ENCODE measurements at places on chromosomes 16 and 17.

DNA sequence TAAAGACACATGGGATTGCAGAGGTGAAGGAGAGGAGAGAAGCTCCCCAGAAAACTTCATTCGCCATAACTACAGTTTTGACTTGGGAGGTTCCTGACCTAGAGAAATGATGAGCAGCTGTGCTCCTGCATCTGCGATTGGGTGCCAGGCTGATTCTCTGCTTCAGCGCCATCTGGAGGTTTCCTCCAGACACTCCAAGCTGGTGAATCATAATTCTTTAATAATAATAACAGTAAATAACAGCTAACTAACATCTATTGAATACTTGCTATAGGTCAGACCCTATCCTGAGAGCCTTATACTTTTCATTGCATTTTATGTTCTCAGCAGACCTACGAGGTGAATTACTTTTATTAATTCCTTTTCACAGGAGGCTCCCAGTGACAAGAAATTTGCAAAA is 575.8 kb downstream of the TOX3 start:
- no peak for DNase-seq

GRCh38 chr17:83135692-83136091 is 56.3 kb downstream of the METRNL start:
- no peak for DNase-seq

DNA sequence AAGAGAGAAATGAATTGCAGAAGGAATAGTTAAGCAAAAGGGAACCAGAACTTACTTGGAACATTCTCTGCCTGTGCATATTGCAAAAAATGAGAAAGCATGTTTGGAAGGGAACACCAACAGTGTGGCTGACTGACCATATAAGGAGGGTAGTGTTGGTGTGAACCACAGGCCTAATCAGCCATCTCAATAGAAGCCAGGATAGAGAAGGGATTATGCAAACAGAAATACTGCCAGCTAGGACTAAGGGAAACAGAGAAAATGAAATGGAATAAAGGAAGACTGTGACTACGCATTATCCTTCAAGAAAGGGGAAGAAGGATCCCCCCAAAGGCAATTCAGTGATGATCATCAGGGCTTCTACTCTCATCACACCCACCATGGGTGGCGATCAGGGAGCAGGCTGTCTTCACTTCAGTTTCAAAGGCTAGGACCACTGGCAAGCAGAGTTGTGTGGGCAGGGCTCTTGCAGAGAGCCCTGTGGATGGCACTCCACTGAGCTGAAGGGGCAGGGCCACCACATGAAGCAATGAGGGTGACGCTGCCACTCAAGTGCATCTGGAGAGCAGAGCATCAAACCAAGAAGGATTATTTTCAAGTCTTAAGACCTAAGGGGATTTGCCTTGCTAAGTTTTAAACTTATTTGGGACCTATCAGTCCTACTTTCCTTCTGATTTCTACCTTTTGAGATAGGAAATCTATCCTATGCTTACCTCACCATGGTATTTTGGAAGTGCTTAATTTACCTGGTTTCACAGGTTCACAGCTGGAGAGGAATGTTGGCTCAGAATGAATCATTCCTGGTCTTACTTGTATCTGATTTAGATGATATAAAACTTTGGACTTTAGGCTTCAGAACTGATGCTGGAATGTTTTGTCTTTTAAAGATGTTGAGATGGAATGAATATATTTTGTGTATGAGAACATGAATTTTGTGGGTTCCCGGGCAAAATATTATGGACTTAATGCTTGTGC is 140.5 kb downstream of the SSH2 start:
- no peak for DNase-seq

DNA sequence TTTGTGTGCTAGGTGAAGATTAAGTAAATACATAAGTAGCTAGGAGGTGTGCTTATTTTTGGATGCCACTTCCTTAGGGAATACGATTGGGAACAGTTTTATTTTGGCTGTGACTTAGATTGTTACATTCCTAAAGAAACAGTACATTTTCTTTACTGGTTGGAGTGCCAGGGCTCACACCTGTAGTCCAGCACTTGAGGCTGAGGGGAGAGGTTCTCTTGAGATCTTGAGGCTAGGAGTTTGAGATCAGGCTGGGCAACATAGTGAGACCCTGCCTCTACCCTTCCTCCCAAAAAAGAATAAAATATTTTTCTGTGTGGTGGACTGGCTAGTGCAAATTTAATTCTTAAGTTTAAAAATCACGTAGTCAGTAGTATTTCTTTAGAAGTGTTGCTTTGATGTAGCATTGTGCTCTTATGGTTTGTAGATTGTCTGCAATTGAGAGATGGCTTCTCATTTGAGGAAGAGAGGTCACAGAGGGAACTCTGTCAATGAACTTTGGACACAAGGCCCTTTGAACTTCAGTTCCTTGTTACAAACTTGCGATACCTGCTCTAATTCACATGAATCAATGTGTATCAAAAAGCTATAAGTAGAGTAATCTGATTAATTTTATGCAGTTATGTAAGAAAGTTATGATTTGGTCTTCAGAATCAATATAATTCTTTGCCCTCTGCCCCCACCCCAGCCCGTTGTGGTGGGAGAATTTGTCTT is 7.1 kb downstream of the HAPSTR1 start:
- no peak for DNase-seq

DNA sequence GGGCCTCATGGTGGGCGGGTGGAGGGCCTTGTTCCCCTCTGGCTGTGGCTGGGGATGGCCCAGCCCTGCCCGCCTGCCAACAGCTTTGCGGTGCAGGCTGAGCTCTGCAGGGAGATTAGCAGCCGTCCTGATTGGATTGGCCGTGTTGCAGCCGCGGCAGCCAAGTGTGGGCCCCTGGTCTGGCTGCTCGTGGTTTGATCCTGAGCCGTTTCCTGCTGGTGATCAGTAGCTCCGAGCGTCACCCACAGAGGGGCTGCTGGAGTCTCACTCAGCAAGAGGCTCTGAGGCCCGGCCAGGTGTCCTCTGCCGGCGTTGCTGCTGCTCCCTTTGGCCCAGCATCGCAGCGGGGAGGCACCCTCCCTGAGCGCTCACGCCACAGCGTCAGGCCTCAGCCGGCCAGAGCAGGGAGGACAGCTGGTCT is 32.5 kb downstream of the BAIAP2 start:
- DNase-seq: no peak

DNA sequence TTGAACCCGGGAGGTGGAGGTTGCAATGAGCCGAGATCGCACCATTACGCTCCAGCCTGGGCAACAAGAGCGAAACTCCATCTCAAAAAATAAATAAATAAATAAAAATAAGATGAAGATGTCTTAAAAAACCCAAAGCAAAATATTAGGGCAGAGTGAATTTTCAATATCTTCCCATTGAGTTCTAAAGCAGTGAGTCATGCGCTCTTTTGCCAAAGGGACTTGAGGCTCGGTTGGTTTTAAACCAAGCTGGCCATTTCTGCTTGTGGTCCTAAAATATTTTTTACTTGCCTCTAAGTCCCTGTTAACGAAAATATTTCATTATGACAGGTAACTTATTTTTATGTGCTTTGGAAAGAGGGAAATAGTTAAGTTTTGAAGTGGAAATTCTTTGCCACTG is 4.7 kb downstream of the PAFAH1B1 start:
- no peak for DNase-seq

DNA sequence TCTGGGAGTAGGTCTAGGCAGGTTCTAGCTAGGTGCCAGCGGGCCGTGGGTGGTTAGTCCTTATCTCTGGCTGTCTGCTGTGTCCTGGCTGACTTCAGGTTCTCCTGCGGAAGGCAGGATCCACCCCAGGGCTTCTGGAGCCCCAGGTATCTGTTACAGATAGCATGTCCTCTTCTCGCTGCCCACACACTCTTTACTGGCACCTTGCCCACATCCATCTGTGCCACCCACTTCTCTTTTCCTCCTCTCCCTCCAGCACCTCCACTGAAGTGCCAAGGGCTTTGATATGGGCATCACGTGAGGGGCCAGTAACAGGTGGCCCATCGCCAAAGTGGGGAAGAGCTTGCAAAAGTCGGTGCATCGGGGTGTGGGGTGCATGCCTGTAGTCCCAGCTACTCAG is 4.6 kb upstream of the MPP2 start:
- no peak for DNase-seq

DNA sequence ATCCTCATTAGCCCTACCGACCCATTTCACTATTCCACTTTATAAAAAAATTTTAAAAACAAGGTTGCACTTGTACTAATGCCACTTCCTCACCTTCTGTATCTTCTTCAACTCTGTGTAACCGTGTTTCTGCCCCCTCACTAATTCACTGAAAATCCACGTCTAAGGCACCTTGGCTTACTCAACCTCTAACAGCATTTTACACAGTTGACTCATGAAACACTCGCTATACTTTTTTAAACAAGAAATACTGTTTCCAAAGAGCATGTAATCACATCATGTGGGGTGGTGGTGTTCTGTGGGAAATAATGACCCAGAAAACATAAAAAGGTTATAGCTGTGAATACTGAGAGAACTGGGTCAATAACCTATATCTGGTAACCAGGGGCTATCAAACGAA is 79.9 kb downstream of the NCOR1 start:
- DNase-seq: no peak

DNA sequence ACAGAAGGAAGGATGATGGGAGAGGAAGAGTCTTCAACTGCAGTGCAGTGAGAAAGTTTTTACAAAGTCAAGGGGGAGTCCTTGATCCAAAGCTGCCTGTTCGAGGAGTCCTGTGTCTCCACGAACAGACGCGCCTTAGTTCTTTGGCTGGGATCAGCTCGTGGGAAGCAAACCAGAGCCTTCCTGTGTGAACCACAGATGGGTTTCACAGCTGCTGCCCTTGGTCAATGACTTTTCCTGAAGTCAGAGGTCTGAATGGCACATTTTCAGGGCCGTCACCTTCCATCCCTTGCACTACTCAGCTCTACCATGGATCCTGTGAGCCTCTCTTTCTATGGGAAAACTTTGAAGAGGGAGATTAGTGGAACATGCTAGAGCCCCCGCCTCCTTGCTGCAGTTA is 4.2 kb upstream of the SBK1 start:
- no peak for DNase-seq

GRCh38 chr17:36602030-36602748 is 806 bp downstream of the MRM1 start:
- no peak for DNase-seq
